Fibroblast of lung (primary cell): ENCODE measurements at places on chromosomes 7 and 10.

- DNase-seq: peak; percentile 82
Measured at GRCh38 chr7:117119192-117119924, 166.1 kb downstream of the ST7 start.

DNA sequence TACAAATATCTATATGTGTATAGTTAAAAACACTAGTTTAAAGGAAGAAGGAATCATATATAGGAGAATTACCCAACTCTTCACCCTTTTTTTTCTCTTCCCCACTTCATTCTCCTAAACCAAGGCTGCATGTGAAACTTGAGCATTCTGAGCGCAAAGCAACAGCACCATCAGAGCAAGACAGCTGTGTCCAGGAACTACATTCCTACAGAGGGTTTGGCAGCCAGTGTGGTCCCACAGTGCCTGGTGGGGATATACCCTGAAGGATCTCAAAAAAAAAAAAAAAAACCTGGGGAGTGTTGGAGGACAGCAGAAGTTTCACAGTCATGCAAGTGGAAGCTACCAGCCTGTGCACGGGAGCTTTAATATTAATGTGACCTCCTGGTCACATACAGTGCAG, 310.4 kb downstream of the CTNNA3 start:
- DNase-seq: no peak

GRCh38 chr10:28219251-28219650, 83.6 kb downstream of the MPP7 start:
- DNase-seq: peak; percentile 78

GRCh38 chr7:134907639-134908038, 78.7 kb upstream of the AGBL3 start:
- DNase-seq: peak; percentile 85

- no peak for DNase-seq
Measured at GRCh38 chr10:132534391-132535064, 3.1 kb upstream of the INPP5A start.

DNA sequence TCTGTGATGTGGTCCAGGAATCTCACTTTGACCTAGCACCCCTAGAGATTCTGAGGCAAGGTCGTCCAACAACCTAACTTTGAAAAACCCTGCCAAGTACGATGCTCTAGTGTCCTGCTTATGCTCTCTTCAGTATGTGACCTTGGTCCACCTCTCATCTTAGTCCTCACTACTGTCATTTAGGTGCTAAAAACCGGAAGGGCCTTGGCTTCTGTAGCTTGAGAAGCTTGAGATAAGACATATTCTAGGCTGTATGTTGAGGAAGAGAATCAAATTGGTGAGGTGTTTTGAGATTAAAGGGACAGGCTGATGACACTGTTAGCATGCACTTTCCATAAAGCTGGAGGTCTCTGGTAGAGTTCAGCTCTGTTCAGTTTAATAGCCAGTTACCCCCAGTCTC, 57.0 kb upstream of the MTPN start:
- DNase-seq: no peak

DNA sequence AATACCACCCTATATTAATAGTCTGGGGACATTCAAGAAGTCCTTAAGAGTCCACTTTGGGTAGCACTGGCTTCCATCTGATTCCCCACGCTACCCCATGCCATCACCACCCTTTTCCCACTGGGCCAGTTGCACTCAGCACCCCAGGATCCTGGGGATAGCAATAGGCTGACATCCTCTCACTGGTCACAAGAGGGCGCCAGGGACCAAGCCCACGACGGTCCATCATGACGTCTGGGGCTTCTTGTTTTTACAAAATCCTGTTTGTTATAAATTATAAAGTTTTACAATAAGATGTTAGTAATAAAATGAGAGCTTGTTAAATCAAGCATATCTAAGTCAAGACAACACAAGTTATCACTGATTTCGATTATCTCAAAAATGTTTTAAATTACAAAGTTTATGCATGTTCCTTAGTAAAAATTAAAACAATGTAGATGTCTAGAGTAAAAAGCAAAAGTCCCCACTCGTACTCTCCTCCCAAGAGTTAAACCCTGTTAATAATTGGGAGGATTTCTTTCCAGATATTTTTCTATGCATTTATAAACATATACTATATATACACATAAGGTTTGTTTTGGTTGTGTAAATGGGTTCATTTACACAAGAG, 15.4 kb downstream of the GPNMB start:
- DNase-seq: peak; percentile 50

- DNase-seq: peak; percentile 98
Measured at GRCh38 chr7:47291461-47292081, 290.3 kb downstream of the TNS3 start.

GRCh38 chr10:46310851-46311250, 24.1 kb downstream of the ANTXRL start:
- DNase-seq: no peak

- DNase-seq: no peak
Measured at GRCh38 chr10:70893227-70894006, 5.1 kb upstream of the PCBD1 start.

DNA sequence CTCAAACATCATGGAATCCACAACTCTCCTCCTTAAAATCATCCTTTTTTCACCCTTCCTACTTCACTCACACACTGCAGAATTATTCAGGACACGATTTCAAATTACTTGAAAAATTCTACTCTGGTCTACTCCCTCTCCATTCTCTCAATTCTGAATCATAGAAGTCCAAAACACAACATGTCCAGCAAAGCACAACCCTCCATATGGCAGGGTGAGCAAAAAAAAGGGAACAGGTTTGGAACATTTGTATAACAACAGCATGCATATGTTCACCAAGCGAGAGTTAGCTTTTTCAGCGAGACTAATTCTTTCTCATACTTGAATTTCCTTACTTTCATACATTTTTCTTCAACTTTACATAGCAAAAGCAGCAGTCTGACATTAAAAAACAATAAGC, 73.4 kb downstream of the ABI1 start:
- DNase-seq: no peak

DNA sequence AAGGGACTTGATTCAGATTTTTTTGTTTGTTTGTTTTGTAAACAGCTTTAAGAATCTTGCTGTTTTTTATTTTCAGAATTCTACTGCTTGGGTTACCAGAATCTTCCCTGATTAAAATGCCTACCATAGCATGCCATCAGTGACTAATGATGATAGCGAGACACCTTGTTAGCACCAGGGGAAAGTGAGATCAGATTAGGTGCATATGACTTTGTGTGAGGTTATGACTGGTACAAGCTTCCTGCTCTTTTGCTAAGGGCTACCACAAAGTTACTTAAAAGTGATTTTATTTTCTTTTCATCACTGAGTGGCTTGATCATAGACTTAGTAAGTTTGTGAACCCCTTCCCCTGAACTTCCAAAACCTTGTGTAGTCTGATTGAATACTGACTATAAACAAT, 93.5 kb downstream of the SND1 start:
- no peak for DNase-seq

- peak; percentile 93 for DNase-seq
Measured at GRCh38 chr7:129054438-129055293, at the start of gene TNPO3. Gene TNPO3 (minus strand): TSS chr7:129055111. CDS start chr7:129054770, 341 bp downstream.

DNA sequence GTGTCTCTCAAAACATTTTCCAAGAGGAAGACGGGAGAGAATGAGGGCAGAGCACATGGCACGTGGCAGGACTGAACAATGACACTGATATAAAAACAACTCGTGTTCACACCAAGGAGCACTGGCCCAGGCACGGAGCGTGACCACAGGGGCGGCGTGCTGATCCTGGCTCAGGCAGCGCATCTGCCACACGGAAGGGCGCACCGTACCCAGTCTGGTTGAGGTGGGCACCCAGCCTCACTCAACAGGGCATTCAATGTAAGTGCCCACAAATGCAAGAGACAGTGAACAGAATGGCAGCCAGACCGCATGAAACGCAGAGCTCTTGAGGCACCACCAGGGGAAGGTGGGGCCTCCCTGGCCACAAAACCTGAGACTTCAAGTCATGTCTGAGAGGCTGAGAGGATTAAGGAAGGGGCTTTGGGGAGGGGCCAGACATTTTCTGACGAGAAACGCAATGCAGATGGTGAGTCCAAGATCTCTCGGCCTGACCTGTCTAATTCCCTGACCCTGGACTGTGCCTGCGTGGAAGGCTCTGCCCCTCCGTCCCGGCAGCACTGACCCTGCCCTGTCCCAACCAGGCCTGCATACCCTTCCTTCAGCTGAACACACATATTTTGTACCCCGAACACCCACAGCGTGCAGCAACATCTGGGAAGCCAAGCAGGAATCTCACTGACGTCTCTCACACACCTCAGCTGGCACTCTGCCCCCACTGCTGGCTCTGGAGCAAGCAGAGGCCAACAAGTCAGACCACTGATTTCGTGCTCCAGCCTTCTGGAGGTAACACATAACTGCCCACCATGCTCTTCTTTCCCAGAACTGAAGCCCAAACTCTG, 35.5 kb downstream of the VOPP1 start:
- no peak for DNase-seq

DNA sequence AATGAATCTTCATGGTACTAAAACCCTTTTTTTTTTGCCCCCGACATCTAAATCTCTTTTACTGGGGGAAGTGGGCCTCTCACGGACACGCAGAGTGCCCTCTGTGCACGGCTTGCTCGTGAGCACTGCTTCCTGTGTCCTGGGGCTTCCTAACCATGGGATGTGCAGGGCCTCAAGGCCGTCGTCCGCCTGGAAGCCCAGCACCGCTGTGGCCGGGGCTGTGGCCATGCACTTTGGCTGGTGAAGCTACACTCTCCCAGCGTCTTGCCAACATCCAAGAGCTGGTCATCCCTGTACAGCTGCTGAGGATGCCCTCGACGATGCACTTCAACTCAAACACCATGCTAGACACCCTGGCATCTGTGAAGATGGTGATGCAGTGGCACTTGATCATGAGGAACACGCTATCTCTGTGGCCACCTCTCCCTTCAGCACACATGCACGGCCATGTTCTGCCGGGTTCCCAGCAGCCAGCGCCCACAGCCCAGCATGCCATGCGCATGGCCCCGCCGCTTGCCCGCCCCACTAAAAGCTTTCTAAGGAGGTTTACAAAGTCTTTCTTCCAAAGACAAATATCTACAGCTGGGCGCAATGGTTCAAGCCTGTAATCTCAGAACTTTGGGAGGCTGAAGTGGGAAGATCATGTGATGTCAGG, 326.5 kb downstream of the PARD3 start:
- DNase-seq: no peak

DNA sequence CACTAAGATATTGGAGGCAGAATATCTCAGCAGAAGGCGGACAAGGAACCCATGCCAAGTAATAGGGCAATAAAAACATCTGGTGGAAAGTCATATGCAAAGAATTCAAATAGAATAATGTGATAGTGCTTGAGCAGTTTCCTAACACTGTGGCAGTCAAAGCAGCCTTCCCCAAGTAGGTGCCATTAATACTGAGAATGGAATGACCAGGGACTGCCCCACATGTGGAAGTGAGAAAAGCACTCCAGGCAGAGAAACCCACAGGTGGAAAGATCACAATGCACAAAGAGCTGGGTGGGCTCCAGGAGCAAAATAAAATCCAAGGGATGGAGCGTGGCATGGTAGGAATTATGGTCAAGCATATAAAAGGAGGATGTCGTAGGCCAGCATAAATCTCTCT, 64.4 kb upstream of the NME8 start:
- DNase-seq: no peak

GRCh38 chr7:65798111-65799075, 74.5 kb upstream of the VKORC1L1 start:
- DNase-seq: peak; percentile 57

- no peak for DNase-seq
Measured at GRCh38 chr10:6069081-6069931, 7.1 kb upstream of the IL2RA start.

GRCh38 chr7:23003505-23004246, 10.3 kb downstream of the HYCC1 start:
- peak; percentile 37 for DNase-seq

- peak; percentile 42 for DNase-seq
Measured at GRCh38 chr7:32890793-32891042, 842 bp downstream of the KBTBD2 start.

DNA sequence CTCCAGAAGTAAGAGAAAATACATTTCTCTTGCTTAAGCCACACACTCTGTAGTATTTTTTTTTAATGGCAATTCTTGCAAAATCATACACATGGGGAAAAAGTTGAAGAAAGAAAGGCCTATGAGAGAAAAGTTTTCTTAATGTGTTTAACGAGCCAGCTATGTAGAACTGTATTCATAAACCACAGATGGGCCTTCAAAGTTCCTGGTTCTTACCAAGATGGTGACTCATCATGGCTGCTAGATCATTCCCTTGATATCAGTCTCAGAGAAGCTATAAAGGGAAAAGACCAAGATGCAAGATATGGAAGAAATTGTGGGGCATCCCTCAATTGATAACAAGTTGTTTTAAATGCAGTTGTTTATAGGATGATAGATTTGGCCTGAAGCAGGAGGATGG, 992.7 kb upstream of the MBL2 start:
- DNase-seq: peak; percentile 66

DNA sequence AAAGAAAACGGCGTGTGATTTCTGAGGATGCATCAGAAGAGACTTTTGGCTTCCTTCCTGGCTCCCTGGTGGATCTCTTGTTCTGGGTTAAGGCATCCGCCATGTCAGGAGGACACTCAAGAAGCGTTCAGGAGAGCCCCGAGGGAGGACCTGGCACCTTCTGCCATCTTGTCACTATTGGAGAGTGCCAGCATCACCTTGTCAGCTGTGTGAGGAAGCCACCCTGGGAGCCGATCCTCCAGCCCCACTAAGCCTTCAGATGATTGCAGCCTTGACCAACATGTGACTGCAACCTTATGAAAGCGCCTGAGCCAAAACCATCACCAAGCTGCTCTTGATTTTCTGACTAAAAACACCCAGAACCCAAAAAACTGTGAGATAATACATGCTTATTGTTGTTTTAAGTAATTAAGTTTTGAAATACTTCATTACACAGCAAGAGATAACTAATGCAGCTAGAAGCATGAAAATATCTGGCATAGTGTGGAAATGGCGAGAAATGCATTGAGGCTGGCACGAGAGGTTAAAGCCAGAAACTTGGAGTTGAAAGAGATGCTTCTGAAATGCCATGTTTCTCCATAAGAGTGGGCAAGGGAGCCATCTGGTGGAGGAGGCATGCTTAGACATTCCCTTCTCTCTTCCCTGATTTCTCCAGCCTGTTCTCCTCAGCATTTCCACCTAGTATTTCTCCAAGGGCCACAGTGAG, 5.4 kb upstream of the ZFYVE27 start:
- peak; percentile 82 for DNase-seq
